Epithelial cell of umbilical artery (primary cell): ENCODE measurements at places on chromosomes 12 and 14. TPM values are rescaled to one million over a fixed set of nuclear protein-coding genes. Genes with fewer than 3 reads are reported as not detected.

Gene MAP3K9
- under 0.01 TPM in 2 replicates for total RNA-seq

Gene PLEKHA5
- total RNA-seq = 8.1 and 9.4 TPM in 2 replicates

Gene ADAM21
- under 0.01 and 0.30 TPM in 2 replicates for total RNA-seq

Gene LHX5
- not detected in 2 replicates for total RNA-seq

Gene TAS2R31
- 5.2 and 6.8 TPM in 2 replicates for total RNA-seq

Gene IL31
- not detected in 2 replicates for total RNA-seq
